ENCODE measurements at places on chromosomes 5 and 9.

- peak; percentile 65 for DNase-seq
These were observed 171.2 kb downstream of the DOCK8 start for GRCh38 chr9:385818-386398.

DNA sequence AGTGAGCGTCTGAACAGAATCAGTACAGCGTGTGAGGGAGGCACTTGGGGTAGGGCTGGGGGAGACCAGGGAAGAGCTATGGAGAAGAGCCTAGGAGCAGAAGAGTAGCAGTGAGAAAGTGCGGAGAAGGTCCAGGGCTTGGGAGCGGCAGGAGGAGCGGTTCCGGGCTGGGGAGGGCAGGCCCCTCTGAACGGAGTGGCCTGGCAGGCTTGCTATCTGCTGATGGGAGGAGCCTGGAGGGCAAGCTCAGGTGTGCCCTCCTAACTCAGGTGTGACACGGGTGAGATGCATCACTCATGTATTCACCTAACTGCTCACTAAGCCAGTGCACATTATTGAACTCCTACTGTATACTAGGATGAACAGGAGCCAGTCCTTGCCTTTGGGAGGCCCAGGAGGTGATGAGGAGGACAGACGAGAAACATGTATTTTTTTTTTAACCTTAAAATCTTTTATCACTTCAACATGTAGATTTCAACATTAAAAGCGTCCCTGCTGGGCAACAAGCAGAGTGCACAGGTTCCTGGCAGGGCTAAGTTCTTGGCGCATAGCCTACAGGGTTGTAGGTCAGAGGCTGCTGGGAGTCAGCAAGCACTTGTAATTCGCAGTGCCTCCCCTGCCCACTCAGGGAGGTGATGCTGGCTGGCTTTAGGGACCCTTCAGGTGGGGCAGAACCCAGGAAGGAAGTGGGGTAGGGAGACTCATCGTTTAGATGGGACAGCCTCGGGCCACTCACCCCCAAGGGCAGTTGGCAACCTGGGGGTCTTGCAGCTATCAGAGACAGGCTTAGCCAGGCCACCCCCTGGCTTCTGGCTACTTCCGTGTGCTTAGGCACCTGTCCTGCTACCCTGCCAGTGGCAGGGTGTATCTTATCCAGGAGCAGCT lies 55.5 kb downstream of the TMOD1 start:
- DNase-seq = no peak

DNA sequence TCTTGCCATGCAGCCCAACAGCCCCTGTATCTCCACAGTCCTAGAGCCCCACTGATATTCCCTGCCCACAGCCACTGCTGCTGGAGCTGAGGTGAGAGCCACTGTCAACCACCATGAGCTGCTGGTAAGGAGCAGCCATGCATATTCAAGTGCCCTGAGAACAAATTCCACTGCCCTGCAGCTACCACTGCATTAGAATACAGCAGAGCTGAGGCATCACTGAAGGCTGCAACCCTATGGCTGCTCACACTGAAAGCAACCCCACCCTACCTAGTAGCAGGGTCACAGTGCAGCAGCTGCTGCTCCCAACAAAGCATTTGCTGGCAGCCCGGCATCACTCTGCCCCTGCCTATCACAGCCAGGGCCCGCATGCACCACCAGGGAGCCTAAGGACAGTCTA lies 68.6 kb downstream of the SKIC3 start:
- no peak for DNase-seq

GRCh38 chr9:88835038-88835466 lies 156.2 kb upstream of the S1PR3 start:
- no peak for DNase-seq

- no peak for DNase-seq
These were observed 8.3 kb downstream of the UGCG start for GRCh38 chr9:111904891-111905291.

DNA sequence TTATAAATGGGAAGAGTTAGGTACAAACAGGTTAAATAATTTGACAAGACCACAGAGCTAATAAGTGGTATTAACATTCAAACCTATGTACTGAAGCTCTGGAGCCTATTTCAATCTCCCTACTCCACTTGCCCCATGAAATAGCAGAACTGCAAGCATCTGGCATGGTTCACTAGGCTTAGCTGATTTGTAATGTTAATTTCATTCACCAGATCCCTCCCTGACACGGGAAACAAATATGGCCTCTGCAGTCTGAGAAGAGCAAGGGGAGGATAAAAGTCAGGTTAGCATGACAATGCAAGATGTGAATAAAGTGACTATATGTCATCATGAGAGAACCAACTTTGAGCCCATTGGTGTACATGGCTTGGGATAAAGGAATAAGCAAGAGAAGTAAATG lies 428.8 kb downstream of the BRINP1 start:
- no peak for DNase-seq

- DNase-seq = no peak
These were observed 19.7 kb downstream of the ZCCHC10 start for GRCh38 chr5:133006653-133007052.

Measured in nephron progenitor cell (in vitro differentiated cells).